Stimulated activated CD4-positive, alpha-beta T cell treated with anti-CD3 and anti-CD28 coated beads, Interleukin-12 subunit alpha, Interleukin-12 subunit beta, amount 100 ng/mL, for 24 hours (primary cell): ENCODE measurements at places on chromosomes 2 and 18.

DNA sequence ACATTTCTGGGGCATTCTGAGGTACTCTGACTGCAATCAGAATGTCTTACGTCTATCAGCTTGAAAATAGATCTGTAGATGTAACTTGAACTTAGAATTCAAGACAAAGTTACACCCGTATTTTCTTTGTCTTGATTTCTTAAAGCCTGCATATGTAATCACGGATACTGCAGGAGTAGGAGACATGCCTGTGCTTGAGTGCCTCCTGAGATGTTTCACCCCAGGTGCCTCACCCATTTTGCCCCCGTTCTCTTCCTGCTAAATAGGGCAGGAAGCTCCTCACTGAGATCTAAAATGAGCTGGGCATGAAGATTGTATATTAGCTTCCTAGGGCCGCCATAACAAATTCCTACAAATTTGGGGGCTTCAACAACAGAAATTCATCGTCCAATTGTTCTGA lies 131.9 kb downstream of the RDH14 start:
- DNase-seq, result no peak

DNA sequence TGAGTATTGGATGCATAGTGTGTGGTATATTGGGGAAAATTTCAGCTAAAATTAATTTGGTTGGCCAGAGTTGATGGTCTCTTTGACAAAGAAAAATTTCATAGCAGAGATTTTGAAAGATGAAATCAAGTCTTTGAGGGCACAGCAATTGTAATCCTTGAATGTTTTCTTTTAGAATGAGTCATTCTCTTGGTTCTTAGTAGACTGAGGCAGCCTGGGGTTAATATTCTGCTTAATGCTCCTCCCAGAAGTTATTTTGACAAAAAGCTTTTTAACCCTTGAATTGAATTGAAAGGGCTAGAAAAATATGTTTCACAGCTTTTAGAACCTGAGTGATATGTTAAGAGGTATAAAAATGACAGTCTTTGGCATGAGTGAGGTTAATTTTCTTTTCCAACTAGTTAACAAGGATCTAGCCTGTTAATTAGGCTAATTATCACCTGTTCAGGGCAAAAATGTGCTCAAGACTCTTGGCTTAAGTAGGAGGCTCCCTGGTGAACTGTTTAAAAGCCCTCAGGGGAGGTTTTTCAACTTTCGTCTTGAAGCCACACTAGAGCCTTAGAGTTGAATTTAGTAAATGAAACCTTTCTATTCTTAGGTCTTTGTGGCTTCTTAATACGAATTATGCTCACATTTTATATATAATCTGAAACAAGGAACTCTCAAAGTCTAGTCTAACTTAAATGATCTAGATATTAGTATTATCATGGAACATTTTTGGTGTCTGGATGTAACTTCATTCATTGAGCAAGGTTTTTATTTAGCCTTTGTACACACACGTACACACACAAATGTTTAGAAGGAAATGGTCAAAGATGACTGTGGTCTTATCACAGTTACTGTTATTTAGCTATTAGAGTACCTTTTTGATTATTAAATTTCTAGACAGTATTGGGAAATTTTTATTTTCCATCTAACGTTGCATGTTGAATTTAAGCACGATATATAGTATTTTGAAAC lies 272.5 kb downstream of the ZNF407 start:
- no peak for DNase-seq

DNA sequence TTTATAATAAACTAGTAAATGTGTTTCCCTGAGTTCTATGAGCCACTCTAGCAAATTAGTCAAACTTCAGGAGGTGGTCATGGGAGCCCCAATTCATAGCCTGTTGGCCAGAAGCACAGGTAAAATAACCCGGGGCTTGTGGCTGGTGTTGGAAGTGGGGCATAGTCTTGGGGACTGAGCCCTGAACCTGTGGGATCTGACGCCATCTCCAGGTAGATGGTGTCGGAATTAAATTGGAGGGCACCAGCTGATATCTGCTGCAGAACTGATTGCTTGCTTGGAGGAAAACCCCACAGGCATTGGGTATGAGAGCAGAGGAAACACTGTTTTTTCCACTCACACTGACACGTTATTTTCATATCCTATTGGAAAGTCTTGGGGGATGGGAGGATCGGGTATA lies 14.1 kb downstream of the NMS start:
- DNase-seq, result no peak

GRCh38 chr2:96374211-96374951 lies 38.8 kb downstream of the NCAPH start:
- no peak for DNase-seq

DNA sequence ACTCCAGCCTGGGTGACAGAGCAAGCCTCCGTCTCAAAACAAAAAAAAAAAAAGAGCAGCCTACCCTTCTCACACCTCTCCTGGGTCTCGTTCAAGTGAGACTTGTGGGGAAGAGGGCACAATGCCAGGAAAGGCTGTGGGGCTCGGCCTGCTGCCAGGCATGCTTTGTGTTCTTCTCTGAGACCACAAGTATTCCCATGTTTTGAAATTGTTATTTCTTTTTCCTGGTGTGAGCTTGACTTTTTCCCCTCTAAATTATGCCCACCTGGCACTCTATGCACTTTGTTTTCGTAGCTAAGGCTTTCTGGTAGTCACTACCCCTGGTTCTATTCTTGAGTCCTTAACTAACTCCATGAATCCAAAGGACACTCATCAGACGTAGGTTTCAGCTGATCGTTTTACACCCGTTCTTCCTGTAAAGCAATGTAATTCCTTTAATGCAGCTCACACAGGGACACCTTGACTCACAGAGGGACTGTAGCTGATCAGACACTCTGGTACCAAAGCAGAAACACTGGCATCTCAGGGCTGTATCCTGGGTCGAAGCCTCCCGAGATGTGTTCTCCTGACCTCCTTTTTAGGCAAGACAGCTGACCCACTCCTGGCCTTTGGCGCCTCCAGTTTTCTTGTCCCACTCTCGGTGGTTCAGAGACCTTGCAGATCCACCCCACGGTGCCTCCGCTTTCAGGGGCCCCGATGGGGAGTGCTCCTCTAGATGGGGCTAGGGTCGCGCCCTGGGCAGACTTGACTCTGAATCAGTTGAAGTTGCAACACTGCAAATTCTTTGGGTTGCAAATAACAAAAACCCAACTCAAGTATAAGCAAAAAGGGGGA lies 193.3 kb upstream of the AGAP1 start:
- DNase-seq, result no peak

DNA sequence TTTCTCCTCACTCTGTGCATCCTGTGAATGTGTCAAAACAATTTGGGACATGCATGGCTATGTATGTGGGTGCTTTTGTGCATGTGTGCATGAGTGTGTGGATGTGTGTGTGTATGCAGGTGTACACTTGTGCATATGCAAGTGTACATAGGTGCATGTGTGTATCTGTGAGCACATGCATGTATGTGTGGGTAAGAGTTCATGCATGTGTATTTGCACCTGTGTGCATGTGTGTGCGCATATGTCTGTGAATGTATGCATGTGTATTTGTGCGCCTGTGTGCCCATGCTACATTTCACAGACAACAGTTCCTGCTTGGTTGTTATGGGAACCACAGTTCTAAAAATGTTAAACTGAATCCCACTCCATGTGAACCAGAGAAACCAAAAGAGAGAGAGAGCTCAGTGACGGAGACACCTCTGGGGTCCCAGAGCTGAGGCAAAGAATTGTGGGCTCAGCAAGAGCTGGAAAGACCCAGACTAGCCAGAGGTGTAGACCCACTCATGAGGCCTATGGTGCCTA lies 1.9 kb upstream of the FBXO41 start:
- no peak for DNase-seq

DNA sequence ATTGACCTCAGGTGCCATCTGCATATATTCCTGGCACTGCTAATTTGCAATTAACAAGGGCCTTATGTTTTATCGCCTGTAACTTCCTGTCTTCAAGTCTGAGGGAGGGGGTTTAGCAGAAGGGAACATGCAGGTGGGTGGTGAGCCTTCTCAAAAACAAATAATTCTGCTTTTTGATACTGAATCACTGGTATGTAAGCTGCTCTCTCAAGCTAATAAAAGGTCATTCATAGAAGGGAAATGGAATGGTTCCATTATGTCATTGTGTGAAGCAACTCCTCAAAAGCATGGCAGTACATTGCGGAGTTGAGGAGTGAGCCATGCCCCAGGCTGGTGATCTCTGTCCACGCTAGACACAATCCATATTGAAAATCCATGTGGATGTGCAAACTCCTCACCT lies 414.8 kb upstream of the ID2 start:
- DNase-seq, result no peak

- DNase-seq, result no peak
Measured at GRCh38 chr2:230976671-230977171, 19.2 kb upstream of the SPATA3 start.

- DNase-seq, result no peak
Measured at GRCh38 chr2:99348173-99348572, 11.0 kb downstream of the EIF5B start.

DNA sequence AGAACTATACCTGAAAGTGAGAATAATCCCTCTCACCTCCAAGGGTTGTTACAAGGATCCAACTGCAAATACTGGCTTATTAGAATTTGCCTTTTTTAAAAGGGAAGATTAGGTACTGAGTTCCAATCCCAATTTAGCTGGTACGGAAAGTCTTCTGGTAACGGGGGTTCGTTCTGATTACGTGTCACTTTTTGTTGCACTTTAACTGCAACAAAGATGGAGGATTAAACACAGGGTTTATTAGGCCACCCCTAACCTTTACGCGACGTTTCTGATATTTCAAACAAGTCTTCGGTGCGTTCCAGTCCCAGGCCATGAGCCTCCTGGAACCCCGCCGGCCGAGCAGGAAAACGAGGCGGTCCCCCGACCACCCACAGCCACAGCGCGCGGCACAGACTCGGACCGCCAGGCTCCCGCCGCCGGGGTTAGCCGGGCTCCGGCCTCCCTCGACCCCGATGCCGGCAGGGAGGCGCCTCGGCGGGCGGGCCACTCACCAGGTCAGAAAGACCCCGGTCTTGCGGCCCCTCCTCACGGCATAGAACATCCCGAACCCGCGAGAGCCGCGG lies 411 bp downstream of the RNASEH1 start:
- DNase-seq, result no peak

DNA sequence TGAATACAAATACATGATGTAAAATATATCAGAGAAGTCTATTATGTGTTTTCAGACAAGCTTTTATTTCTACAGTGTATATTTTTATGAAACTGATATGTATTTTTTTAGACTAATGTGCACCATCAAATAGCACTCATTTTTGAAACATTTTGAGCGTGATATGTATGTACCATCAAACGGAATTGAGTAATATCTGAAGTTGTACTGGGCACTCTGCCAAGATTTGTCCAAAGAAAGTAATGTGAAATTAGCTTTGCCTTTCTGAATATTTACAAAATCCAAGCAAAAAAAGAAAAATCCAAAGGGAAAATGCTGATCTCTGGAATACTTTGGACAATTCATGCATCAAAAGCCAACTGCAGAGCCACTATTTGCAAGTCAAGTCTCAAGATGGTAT lies 972.0 kb downstream of the DPP10 start:
- no peak for DNase-seq

- DNase-seq, result no peak
Measured at GRCh38 chr2:37469126-37469525, 124.7 kb downstream of the QPCT start.

DNA sequence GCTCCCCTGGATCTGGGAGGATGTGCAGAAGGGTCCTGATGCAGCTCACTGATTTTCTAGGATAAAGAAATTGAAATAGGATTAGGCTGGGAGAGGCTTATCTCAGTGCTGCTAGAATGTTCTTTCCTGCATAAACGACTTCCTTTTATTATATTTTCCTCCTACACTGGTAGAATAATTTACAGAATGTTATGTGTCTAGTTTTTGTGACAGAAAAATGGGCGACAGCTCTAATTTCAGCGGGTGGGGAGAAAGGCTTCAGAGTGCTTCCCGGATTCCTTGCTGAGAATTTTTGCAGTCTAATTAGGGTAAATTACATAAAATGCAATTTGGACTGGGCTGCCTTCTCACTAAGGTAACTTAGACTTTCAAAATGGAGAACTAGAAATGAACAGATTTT lies 66.2 kb downstream of the SKA1 start:
- no peak for DNase-seq

- DNase-seq, result no peak
Measured at GRCh38 chr2:238441262-238442114, 14.8 kb downstream of the ASB1 start.

- DNase-seq, result peak; percentile 67
Measured at GRCh38 chr18:10560452-10561045, 34.7 kb downstream of the NAPG start.

GRCh38 chr2:105121434-105121833 lies 83.6 kb downstream of the MRPS9 start:
- no peak for DNase-seq

- DNase-seq, result no peak
Measured at GRCh38 chr2:219001577-219002394, 8.6 kb upstream of the CRYBA2 start.

- no peak for DNase-seq
Measured at GRCh38 chr2:72148003-72148836, 558 bp upstream of the CYP26B1 start.

DNA sequence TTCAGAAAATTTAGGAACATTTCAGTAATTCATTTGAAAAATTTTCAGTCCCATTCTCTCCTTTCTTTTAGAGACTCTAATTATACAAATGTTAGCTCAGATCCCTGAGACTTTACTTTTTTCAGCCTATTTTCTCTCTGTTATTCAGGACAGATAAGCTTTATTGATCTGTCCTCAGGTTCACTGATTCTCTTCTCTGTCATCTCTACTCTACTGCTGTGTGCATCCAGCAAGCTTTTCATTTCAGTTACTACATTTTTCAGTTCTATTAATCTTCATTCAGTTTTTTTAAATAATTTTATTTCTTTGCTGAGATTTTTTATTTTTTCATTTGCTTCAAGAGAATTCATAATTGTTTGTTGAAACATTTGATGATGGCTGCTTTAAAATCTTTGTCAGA lies 22.1 kb upstream of the PIK3C3 start:
- DNase-seq, result no peak

DNA sequence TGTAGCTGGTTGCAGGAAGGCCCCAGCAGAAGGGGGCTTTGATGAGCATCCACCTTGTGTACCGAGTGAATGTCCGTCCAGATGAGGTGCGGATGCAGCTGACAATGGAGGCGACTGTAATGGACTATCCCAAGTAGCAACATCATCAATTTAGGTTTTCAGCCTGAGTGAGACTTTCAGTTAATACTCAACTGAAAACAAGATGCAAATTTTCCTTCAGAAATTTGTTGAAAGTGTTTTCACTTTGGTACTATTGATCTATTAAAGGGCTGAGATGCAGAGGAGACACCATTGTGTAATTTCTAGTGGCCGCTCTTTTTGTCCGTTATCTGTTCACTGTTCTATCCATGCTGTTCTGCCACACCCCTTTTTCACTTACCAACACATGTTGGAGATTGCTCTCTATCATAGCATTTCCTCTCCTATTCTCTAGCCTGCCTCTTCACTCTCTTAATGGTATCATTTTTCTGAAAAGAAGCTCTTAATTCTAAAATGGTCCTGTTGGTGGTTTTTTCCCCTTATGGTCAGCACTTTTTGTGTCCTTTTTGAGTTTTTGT lies 12.0 kb upstream of the CASP8 start:
- no peak for DNase-seq
